ENCODE measurements at places on chromosomes 4 and X.
A peak's percentile ranks its signal among the peaks of the same experiment; 100 is the strongest.

GRCh38 chr4:106587558-106587957 lies 219.0 kb upstream of the GIMD1 start:
- DNase-seq = peak; percentile 38

DNA sequence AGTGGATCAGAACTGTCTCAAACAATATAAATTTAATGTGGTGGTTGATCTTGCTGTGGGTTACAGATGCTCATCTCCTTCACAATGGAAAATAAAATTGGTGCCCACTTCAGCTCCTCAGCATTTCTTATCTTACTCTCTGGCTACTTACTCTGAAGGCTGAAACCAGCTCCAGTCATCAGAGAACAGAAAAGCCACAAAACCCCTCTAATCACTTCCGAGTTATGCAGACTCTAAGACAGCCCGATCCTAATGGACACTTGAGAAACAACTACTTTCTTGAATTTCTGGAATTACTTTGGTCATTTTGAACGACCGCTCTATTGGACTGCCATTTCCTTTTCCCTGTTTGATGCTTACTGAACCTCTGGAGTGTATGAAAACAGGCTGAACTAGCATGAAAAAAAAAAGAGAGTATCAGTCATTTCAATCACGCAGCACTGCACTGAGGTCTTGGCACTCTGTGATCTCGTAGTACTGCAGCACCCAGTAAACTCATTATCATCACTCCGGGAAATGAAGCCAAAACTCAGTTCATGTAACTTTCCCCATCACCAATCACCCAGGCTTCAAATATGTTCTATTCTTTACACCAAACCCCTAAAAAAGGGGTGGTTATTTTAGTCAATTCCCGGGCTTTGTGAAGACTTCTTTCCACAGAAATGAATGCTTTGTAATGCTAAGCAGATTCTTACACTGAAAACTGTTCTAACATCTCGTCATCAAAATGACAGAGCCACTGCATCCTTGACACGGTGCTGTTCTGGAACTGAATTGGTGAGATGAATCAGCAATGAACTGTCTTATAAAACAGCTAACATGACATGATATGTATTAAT lies 54.5 kb downstream of the TSPAN5 start:
- DNase-seq = no peak

DNA sequence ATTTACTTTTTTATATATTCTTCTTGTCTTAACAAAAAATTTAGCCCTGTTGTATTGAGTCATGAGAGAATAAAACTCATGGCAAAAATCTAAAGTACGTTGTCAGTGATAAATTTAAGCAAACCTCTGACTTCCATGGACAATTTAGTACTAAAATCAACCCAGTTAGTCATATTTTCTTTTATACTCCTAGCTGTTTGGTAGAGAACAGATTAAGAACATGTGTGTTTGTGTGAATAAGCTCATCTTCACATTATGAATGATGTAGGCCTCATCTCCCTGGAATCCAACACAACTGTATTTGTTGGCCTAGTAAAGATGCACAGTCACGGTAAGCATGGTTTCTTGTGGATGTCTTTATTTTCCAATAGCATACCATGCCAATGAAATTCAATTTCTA lies 40.8 kb upstream of the FAM47B start:
- DNase-seq = no peak

GRCh38 chr4:169640261-169640870 lies 20.0 kb downstream of the CLCN3 start:
- DNase-seq = no peak

DNA sequence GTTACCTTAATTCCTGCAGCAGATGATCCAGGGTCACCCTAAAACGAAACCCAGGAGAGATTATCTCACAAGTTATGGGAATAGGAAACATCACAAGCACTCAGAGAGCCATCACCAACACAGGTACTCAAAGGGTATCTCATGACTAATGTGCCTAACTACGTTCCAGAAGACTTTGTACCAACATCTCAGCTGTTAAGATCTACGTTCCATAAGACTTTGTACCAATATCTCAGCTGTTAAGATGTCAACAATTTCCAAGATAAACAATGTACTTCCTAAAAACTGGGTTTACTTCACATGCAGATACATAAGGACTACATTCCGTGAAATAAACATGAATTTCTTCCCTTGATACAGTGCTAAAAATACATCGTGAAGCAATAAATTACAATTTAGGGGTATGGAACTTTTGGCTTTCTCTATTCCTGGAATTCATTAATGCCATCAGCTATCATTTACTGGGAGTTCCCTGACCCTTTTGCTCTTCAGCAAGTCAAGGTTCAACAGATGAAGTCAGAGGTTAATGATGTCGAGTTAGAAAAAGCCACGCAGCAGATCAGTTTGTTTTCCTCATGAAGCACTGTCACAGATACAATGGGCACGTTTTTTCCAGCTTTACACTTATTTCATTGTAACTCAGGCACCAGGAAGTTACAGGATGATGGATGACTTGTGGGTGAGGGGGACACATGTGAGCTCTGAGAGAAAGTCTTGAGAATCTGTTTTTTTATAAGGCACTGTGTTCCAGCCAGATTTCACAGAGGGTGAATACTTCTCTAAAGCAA lies 127.0 kb upstream of the ETNPPL start:
- no peak for DNase-seq

DNA sequence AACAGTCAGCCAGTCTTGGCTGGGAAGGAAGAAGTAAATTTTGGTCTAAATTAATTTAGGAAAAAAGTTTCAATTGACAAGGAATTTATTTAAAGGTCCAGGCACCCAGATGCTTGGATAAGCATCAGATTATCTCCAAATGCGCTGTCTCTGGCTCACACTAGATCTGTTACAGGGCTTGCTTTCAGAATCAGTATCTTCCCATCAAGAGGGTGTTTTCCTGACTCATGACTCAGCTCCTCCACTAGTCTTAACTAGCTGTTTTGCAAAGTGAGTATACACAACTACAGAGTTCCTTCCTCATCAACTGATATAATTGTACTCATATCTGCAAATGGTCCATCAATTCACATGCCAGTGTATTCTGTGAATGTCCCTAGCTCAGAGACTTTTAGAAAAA lies 482.1 kb upstream of the CPEB2 start:
- no peak for DNase-seq

- DNase-seq = peak; percentile 15
These were observed 28.5 kb downstream of the TBCK start for GRCh38 chr4:106287353-106287969.

DNA sequence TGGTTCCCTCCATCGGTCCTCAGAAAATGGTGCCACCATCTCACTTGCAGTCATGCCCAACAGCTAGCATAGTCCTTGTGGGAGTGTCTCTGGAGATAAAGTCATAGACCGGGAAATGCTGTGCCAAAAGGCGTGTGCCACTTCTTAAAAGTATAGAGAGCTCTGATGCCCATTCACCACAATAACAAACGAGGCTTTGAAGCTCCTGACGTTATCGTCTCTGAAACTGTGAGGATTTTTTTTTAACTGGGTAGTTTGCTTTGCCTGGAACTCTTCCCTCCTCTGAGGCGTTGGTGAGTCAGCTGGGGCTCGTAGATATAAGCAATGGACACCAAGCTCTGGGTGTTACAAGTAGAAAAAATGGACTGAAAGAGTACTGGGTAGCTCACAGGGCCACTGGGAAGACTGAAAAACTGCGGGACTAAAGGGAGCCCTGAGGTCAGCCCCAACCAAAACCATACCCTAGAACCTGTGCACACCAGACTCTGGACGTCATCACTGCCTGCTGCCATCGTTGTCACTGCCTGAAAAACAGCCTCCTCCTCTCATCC lies 89.4 kb upstream of the TRIM2 start:
- peak; percentile 38 for DNase-seq

DNA sequence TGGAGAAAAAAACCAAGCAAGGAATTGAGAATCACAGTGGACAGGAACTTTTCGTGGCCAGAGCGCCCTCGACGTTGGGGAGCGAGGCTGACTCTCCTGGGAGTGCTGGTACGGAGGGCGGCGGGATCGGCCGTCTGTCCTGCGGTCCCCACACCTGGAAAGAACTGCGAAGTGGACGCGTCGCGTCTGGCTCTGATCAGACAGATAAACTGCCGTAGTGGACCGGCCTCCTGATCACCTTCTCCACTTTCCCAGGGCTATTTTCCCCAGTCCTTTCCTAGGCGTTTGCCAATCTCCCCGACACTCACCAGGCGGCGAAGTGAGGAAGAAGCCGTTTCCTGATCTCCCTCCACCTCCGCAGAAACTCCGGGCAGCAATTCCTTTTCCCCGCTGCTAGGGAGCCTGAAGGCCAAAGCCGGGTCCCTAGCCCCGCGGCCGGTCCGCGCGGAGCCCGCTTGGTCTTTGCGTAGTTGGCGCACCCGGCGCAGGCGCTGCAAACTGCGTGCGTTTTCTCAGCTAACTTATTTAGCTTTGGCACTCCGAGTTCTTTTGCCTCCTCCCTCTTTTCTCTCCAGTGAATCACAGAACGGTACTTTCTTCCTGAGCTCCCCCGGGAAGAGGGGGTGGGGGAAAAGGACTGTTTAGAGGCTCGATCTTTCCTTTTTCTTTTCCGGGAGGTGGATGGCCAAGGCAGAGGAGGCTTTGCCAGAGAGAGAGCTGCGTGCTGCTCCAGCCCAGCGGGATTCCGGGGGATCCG lies at the start of gene ARSJ:
ARSJ (minus strand) TSS at position 500 of the 757 bp plus-strand sequence. CDS start 813 bp downstream, outside the sequence.
- peak; percentile 67 for DNase-seq

DNA sequence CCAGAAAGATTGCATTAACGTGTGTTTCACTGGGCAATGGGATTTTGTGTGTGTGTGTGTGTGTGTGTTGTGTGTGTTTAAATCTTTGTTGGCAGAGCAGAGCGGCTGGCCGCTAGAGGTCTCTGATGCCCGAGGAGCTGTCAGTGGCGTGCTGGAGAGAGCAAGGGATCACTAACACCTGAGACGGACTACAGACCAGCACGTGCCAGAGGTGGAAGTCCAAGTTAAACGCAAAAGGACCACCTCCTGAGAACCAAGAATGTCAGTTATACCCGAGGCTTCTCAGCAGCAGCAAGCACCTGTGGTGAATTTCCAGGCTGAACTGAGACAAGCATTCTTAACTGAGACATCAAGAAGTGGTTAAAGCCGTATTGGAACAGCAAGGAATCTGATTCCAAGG lies 9.0 kb upstream of the SLC25A14 start:
- DNase-seq = peak; percentile 33

DNA sequence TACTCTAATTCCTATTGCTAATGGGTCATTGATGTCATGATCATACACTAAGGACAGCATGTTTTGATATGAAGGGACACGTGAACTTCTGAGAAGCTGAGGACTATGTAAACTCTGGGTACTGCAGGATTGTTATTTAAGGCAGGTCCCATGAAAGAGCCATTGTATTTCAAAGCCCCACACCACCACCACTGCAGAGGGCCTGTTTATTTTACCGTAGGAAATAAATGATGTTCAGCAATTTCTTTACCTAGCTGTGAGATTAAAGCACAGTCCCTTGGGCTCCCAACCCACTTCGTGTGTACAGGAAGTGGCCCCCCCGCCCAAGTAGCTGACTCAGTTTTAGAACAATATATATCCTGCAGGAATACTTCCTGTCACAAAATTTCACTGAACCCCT lies 89.8 kb upstream of the ACSL4 start:
- no peak for DNase-seq

- DNase-seq = no peak
These were observed 427.2 kb downstream of the MAPK10 start for GRCh38 chr4:85932500-85933290.

DNA sequence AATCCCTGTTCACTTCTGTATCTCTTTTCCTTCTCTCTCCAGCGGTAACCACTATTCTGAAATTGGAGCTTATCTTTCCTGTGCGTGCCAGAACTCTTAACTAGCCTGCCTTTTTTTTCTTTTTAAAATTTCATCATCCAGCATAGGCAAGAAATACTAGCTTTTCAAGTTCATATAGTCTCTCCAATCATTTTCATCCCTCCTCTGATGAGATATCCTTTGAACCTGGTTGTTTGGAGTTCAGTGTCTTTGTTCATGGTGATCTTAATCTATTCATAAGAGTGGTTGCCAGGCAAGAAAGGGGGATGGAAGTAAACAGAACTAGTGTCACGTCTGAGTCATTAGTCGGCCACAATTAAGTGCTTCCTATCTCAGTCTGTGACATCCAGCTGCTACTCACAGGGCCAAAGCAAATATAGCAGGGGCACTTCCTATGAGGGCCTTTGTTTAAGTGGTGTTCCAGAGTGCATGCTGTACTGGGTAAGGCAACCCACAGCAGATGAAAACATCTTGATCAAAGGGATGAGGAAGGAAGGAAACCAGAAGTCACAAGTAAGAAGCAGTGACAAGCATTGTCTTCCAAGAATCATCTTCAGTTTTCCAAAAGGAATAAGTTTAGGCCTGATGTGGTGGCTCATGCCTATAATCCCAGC lies 56.4 kb upstream of the XIAP start:
- peak; percentile 55 for DNase-seq

DNA sequence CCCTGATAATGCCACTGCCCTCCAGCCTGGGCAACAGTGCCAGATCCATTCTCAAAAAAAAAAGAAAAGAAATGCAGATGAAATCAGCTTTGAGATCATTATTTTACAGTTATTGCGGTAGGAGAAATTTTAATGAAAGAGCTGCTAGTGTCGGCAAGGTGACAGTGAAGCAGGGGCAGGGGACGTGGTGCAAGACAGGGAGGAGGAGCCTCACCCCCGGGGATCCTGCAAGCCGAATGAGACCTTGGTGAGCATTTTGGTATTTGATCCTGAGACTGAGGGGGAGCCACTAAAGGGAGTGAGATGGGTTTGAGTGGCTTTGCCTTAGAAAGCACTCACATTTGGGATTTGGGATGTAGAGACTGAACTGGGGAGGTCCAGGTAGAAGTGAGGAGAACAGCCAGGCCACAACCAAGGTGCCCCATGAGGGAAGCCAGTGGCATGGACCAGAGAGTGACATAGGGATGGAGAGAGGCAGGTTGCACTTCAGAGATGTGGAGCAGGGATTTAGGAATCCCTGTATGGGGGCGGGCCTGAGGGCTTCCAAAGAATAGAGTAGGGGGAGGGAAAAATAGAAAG lies 23.6 kb downstream of the RBM10 start:
- no peak for DNase-seq

DNA sequence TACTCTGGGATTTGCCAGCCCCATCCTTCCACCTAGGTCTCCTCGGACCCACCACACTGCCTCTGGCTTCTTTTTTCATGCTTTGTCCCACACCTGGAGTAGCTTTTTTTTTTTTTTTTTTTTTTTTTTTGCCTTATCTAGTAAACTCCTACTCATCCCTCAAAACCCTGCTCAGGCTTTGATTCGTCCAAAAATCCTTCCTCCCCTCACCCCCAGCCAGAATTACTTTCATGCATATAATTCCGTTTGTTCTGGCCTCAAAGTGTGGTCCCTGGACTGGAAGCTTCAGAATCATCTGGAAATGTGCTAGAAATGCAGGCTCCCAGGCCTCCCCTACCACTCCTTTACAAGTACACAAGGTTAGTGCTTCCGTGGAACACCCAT lies 320.1 kb downstream of the PTTG2 start:
- DNase-seq = no peak

- DNase-seq = no peak
These were observed 125.4 kb downstream of the ATXN3L start for GRCh38 chrX:13194291-13195103.

DNA sequence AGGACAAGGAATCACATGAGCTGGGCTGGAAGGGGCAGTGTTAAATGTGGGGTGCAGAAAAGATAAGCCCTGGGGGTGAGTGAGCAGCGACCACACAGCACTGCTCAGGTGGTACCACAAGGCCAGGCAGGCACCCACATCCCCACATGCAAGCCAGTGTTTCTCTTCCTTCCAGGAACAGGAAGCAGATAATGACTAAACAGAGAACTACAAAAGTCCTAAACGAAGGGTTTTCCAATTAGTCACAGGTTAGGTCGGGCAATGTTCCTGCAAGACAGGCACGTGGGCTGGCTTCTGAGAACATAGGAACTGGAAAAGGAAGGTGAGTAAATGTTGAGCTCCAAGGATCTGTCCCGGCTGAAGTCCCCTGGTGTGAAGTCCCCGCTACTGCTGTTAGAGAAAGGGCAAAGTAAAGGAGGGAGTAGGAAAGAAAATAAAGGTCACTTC lies 19.5 kb downstream of the RELL1 start:
- DNase-seq = peak; percentile 82

All from RWPE1 (cell line).